ENCODE measurements at places on chromosomes 16 and 17. TPM values are rescaled to one million over a fixed set of nuclear protein-coding genes. Genes with fewer than 3 reads are reported as not detected.

- no peaks in the 10 kb centered on the region for H3K36me3 ChIP-seq
- H3K4me1 ChIP-seq, result no peaks in the 10 kb centered on the region
- H3K27me3 ChIP-seq, result peaks cover 33% of the 10 kb centered on the region
- H3K27ac ChIP-seq, result no peak overlapping the region
These were observed 56.9 kb upstream of the LHX1 start for GRCh38 chr17:36880268-36880905.

DNA sequence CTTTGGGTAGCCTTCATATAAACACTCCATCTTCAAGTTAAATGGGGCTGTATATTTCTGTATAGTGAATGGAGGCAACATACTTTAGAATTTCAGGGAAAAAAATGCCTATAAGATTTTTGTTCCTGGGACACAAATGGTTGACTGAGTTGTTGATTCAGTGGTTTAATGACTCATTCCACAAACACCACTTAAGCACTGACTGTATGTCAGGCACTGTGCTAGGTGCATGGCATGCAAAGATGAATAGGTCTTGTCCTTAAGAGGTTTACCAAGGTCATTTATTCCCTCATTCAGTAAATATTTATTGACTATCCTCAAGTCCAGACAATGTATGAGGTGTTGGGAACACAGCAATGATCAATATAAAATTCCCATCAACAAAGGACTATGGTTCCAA, 417.1 kb downstream of the CA10 start:
- H3K36me3 ChIP-seq, result no peaks in the 10 kb centered on the region
- no peaks in the 10 kb centered on the region for H3K4me1 ChIP-seq
- H3K4me3 ChIP-seq, result no peak overlapping the region

GRCh38 chr17:68085771-68086381, 50.3 kb downstream of the KPNA2 start:
- H3K27me3 ChIP-seq, result no peaks in the 10 kb centered on the region
- no peaks in the 10 kb centered on the region for H3K36me3 ChIP-seq

The ZG16 gene
- not detected for total RNA-seq

The OTOP2 gene
- total RNA-seq, result not detected
